T-helper 17 cell (primary cell): ENCODE measurements at places on chromosomes 7 and 10.

GRCh38 chr7:91720260-91720937 lies 160.1 kb downstream of the MTERF1 start:
- no peak for DNase-seq

- DNase-seq: no peak
These were observed 23.1 kb downstream of the WNT8B start for GRCh38 chr10:100485801-100486495.

- no peak for DNase-seq
These were observed 39.3 kb downstream of the RAPGEF5 start for GRCh38 chr7:22317632-22318031.

DNA sequence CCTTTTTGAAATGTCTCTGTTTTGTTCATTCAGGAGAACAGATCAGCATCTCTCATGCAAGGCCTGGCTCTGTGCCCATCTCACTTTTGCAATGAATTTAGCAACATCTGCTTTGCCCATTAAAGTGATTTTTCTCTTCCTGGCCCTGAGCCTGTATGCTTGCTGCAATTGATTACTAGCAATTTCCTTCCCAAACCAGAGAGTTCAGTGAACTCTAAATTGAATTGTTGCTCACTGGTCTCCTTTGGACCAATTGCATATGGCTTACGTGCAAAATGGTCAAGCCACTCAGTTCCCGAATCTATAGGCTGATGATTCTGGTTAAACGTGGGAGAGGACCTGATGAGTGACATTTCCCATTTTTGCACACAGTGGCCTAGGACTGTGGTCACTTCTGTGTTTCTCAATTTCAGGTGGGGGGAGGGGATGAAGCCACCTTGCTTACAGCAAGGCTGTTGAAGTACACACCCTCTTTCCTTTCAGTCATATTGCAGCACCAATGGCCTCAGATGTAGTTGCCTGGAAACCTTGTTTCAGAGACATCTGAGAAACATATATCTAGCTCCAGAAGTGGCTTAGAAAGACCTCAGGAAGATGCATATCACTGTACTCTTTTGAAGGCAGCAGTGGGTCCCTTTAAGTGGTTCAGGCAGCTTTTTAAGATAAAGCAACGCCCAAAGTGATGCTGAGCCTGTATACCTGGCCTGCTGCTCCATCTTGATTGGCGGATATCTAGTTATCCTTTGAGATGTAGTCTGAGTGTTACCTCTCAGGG lies 201.4 kb downstream of the PTEN start:
- DNase-seq: no peak

DNA sequence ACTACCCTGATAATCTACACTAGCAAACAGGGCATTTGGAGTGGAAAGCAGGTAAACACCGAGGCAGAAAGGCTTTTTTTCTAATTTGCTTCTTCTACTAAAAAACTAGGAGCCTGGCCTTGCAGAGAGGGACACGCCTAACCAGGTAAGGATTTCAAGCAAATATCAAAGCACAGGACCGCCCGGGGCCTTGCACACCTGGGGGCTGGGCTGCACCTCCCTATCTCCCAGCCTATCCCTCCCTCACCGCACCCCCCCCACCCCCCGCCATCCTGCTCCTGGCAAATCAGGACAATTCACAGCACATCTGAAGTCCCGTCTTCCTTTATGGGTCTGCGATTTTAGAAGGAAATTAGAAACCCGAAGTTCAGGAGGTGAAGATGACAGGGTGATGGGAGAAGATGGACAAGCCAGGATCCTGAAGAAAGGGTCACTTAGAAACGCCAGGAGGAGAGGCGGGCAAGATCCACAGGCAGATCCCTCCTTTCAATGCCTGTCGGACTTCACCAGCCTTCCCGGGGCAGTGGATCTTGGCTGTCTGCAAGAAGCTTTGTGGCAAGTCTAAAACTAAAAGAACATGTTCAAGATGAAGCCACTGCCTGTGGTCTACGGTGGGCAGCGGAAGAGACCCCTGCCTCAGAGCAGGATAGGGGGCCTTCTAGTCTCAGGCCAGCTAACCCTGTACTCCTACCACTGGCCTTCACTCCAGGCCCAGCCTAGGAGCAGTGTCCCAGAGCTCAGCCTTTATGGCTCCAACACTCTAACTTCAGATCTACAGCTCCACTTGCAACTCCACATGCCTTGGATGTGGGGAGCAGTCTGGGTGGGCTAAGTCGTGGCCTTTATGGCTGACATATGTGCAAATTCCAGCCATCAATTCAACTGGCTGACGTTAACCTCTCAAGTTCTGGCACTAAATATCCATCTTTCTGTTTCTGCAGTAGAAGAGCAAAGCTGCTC lies 43.9 kb downstream of the TNS3 start:
- DNase-seq: no peak

DNA sequence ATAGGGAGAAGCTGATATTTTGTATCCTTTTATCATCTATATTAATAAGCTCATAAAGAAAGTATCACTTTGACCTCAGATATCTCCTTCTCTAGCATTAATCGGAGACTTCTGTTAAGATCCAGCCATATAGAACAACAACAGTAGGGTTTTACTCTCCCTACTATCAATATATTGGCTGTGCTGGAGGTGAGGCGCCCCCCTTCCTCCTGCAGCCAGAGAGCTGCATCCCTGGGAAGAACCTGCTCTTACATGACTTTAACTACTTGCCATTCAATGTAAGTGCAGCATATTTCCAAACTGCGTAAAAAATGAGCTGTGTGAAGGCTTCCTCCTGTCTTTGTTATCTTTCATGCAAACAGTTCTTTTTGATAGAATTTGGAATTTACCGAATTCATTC lies 247.8 kb downstream of the SDK1 start:
- no peak for DNase-seq
